NCI-H1694 (cell line): ENCODE measurements at places on chromosomes 7 and 10.

DNA sequence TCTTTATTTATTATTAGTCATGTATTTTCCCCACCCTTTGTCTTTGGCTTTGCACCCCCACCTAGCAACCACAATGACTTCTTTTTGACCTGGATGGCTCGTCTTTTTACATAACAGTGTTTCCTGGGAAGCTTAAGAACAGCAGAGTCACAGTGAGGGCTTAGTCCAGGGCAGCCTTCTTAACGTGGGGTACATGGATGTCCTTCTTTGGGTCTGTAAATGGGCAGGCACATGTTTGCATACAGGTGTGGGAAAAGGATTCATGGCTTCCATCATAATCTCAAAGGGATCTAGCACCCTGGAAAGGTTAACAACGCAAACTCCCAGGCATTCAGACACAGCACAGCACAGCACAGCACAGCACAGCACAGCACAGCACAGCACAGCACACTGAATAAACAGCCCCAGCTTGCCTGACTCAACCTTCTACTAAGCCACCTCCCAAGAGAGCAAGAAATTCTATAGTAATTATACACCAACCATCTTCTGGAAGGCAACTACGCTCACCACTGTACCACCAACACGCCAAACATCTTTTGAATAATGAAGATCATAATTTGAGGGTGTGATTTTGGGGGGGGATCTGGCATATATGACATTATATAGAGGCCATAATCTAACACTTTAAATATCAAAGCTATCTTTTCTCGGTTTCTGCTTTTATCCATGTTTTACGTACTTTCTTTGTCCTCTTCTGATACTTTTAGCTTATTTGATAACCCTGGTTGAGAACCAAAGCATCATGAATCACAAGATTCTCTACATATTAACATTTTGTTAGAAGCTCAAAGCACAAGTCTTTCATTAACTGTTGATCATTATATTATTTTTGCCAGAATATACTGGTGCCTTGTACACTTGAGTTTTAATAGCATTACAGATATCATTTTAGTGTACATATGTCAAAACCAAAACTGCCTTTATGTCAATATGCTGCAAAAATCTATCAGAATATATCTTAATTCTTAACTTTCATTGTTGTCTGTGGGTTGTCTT, 177.2 kb upstream of the KLF14 start:
- no peak for DNase-seq

- no peak for DNase-seq
Measured at GRCh38 chr7:43735802-43736603, 6.7 kb upstream of the COA1 start.

GRCh38 chr7:42617071-42617765, 294.7 kb downstream of the C7orf25 start:
- DNase-seq, result no peak

- DNase-seq, result no peak
Measured at GRCh38 chr7:116842371-116842770, 20.0 kb upstream of the CAPZA2 start.
